Neural cell (in vitro differentiated cells): ENCODE measurements at places on chromosomes 7 and 10. TPM values are rescaled to one million over a fixed set of nuclear protein-coding genes. Genes with fewer than 3 reads are reported as not detected.

The NUDT1 gene
- polyA plus RNA-seq, result 67.8 and 78.9 TPM in 2 replicates

The PRR15 gene
- polyA plus RNA-seq, result not detected in 2 replicates

The ZNF365 gene
- 1.9 and 3.1 TPM in 2 replicates for polyA plus RNA-seq

The GRID1 gene
- 7.3 and 10.4 TPM in 2 replicates for polyA plus RNA-seq

The CYP2C9 gene
- polyA plus RNA-seq, result not detected in 2 replicates

The ZNF33B gene
- 49.5 and 50.0 TPM in 2 replicates for polyA plus RNA-seq

The CLDN4 gene
- 0.09 TPM in 1 of 2 replicates, not detected in the other for polyA plus RNA-seq

The OR2A5 gene
- polyA plus RNA-seq, result not detected in 2 replicates

The PRSS37 gene
- not detected in 2 replicates for polyA plus RNA-seq

The PNLIPRP1 gene
- polyA plus RNA-seq, result not detected in 2 replicates

The AKR1B15 gene
- not detected in 2 replicates for polyA plus RNA-seq

The MSMB gene
- not detected in 2 replicates for polyA plus RNA-seq

The ZNF467 gene
- 11.9 and 12.8 TPM in 2 replicates for polyA plus RNA-seq

The CALHM2 gene
- not detected in 2 replicates for polyA plus RNA-seq

The APBB1IP gene
- polyA plus RNA-seq, result not detected in 2 replicates

The NEUROG3 gene
- not detected in 2 replicates for polyA plus RNA-seq

The GIMAP7 gene
- polyA plus RNA-seq, result not detected in 2 replicates

The SFXN4 gene
- 21.7 and 23.7 TPM in 2 replicates for polyA plus RNA-seq

The IL6 gene
- polyA plus RNA-seq, result not detected in 2 replicates

The TAS2R3 gene
- not detected in 2 replicates for polyA plus RNA-seq

The GET4 gene
- polyA plus RNA-seq, result 63.8 and 85.7 TPM in 2 replicates

The MORN4 gene
- polyA plus RNA-seq, result 64.7 and 81.3 TPM in 2 replicates

The GPR15LG gene
- polyA plus RNA-seq, result not detected in 2 replicates

The ANK3 gene
- 93.0 and 114 TPM in 2 replicates for polyA plus RNA-seq
